ENCODE measurements at places on chromosomes 13 and 19.

DNA sequence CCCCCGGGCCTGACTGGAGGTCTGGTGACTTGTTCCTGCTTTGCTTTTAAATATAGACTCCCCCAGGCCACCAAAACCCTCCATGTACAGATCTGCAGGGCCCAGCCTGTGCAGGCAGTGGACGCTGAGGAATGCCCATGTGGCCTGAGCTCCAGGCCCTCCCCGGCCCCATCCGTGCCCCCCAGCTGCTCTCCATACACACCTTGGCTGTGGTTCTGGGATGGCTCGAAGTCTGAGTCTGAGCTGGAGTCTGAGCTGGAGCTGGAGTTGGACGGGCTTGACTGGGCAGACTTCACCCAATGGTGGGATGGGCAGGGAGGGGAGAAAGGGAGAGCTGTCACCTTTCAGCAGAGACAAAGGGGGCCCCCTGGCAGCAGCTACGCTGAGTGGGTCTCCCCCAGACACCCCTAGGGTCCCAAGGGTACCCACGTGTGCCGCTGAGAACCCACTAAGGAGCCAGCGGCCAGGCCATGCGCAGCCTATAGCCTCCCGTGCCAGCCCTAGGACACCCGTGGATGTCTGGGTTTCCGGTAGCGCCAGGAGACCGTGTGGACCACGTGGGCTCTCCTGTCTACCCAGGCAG lies 61.9 kb downstream of the MLLT1 start:
- no peak for DNase-seq

DNA sequence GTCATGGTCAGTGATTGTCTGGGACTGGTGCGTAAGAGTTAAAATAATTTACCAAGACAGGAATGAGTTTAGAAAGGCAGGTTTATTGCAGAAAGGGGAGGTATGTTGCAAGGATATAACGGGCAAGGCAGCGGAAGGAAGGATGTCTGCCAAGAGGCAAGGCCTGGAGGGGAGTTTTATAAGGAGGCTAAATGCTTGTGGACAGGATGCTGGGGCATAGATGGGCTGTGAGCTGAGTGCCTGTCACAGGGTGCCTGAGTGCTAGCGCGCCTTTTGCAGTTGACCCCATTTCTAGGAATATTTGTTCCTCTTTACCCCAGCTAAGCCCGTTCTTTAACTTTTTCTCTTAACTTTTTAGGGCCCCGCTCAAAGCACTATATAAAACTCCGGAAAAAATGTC lies 58.7 kb downstream of the TEX26 start:
- no peak for DNase-seq

DNA sequence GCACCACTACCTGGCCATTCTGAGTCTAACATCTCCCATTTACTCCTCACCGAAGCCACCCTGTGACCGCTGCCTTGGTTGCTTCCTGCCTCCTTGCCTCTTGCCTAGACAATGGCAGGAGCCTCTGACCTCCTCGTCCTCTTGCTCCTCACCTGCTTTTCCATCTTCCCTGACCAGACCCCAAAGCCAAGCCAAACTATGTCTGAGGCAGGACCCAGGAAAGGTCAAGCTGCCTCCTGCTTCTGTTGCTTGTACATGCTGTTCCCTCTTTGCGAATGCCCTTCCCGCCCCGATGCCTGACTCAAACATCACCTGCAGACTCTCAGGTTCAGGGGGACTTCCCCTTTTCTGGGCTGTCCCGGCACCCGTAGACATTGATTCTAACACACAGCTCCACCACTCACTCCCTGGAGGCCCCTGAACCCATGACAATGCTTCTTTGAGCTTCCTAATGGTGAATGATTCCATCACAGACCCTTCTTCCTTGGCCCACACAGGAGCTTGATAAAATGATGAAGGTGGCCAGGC lies 60.8 kb downstream of the F2RL3 start:
- no peak for DNase-seq

DNA sequence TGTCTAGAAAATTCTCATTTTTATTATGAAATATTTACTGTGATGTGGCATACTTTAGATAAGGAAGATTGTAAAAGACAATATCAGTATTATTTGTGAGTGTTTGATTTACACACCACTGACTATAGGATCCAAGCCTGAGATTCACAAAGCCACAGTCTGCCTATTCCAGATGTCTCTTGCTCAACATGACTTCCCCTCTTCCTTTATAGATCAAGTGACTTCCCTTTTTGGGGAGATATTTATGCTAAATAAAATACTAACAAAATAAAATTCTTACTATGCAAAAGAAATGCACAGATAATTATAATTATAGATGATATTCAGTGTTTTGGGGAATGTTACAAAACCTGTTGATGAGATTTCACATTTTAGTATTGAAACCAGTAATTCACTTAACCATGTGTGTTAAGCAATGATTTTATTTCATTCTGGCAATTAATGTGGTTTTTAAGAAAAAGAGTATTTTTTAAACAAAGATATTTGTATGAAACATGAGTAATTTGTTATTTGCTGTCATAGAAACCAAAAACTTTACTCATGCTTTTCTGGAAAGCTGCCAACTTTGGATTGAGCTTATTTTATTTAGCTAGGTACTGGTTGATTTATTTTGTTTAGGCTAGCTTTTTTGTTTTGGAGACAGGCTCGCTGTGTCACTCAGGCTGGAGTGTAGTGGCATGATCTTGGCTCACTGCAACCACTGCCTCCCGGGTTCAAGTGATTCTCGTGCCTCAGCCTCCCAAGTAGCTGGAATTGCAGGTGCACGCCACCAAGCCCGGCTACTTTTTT lies 13.7 kb upstream of the GPR183 start:
- no peak for DNase-seq

GRCh38 chr19:6925801-6926751 lies 38.7 kb downstream of the ADGRE1 start:
- DNase-seq: no peak

DNA sequence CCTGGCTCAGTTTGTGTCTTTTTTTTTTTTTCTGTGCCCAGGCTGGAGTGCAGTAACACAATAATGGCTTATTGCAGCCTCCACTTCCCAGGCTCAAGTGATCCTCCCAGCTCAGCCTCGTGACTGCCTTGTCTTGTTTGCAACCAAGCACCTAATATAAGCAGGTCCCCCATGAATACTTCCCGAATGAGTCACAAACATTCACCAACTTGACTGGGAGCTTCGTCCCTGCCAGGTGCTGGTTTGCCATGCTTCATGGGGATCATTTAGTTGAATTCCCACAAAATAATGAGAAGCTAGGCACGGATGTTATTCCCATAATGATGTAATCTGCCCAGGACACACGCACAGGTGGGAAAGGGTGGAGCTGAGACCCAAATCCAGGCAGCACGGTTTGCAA lies 176.5 kb downstream of the CACNA1A start:
- DNase-seq: no peak

GRCh38 chr13:103273825-103274224 lies 207.6 kb upstream of the SLC10A2 start:
- no peak for DNase-seq

DNA sequence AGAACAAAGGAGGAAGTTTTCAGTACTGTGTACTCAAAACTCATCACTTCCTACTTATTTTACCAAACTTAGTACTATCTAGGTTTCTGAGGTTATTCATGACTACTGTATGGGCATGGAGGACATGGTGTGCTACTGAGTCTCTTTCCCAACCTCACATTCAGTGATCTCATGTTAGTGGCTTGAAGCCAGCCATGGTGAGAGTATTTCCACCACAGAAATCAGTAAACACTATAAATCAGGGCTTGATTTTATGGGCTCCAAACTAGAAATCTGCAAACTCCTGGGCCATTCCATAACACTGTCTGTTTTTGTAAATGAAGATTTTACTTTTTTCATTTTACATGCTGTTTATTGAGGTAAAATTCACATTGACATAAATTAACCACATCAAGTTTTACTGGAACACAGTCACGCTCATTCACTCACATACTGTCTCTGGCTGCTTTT lies 19.7 kb downstream of the MED26 start:
- DNase-seq: peak; percentile 77

DNA sequence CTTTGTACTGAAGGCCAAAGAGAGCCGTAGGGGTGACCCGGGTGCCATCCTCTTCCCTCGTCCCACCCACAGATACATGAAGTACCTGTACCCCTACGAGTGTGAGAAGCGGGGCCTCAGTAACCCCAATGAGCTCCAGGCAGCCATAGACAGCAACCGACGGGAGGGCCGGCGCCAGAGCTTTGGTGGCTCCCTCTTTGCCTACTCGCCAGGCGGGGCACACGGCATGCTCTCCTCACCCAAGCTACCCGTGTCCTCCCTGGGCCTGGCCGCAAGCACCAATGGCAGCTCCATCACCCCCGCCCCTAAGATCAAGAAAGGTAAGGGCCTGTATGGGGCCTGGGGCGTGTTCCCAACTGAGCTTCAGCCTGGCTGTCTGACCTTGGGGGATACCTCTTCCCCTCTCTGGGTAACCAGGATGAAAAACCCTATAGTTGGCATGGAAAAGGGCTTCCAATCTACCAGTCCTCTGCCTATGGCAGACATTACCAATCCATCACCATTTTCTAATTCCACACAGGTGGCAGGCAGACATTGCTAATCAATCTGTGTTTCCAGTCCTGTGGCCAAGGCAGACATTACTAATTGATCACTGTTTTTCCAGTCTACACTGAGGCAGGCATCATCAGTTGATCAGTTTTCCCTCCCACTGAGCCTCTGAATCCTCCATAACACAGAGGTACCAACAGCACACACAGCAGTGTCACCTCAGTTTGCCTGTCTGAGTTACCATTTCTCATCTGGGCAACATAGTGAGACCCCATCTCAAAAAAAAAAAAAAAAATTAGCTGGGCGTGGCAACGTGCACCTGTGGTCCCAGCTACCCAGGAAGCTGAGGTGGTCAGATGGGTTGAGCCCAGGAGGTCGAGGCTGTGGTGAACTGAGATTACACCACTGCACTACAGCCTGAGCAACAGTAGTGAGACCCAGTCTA lies 19.1 kb upstream of the WDR18 start:
- no peak for DNase-seq

GRCh38 chr13:74979703-74980102 lies 502.3 kb downstream of the TBC1D4 start:
- no peak for DNase-seq

- DNase-seq: no peak
These were observed 267.3 kb downstream of the LHFPL6 start for GRCh38 chr13:39335721-39336120.

- peak; percentile 51 for DNase-seq
These were observed 10.2 kb downstream of the STAP2 start for GRCh38 chr19:4328243-4328990.

- no peak for DNase-seq
These were observed 29.7 kb downstream of the GPX4 start for GRCh38 chr19:1133471-1133929.

GRCh38 chr13:89267734-89268133 lies 1596.6 kb downstream of the SLITRK5 start:
- no peak for DNase-seq

GRCh38 chr13:107020393-107020792 lies 452.5 kb upstream of the ARGLU1 start:
- no peak for DNase-seq

DNA sequence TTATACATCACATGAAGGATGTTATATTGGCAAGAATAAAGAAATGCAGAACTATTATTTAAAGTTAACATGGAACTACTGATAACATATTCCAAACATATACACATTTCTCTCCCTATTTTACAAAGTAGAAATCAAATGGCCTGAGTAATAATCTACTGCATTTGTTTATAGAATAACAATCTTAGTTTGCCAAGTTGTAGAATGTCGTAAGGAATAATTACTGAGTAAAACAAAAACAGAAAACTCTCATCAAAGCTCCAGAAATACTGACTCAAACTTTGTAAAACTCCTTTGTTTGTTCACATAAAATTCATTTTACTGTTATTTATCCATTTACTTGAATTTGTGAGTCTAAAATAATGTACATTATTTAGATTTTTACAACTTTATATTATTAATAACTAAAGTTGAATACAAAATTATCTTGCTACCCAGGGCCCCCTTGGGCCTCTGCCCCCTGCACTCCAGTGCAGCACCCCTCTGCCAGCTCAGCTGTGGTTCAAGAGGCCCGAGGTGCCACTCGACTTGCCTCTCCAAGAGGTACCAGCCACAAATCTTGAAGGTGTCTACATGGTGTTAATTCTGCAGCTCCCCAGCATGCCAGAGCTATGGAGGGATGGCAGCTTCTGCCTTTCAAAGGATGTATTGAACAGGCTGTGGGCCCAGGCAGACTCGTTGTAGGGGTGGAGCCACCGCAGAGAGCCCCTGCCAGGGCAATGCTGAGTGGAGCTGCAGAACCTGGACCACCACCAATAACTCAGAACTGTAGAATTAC lies 2819.7 kb downstream of the PCDH9 start:
- no peak for DNase-seq

DNA sequence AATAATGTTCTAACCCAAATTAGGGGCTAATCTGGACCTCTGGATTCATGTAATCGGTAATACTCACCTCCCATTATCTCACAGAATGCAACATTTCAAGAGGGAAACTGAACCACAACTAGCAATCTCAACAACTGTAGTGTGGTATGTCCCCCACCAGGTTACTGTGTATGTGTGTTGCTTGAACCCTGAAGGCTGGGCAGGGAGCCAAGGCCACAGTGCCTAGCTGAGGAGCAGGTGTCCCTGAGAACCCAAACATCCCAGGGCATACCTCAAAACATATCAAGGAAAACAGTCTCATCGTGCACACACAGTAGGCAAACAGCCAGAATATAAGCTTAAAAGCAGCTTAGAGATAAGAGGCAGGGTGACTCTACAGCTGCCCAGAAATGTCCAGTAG lies 20.5 kb upstream of the NEK3 start:
- no peak for DNase-seq

Data from gastrocnemius medialis (tissue), 4 donors.